ENCODE measurements at places on chromosomes 11 and 22.
A peak's percentile ranks its signal among the peaks of the same experiment; 100 is the strongest.

GRCh38 chr11:56917708-56918400 lies 70.9 kb upstream of the OR5AK2 start:
- H3K4me3 ChIP-seq: no peak overlapping the region
- peak overlapping the region; percentile 35 for H3K27ac ChIP-seq
- DNase-seq: no peak
- H3K36me3 ChIP-seq: no peaks in the 10 kb centered on the region

DNA sequence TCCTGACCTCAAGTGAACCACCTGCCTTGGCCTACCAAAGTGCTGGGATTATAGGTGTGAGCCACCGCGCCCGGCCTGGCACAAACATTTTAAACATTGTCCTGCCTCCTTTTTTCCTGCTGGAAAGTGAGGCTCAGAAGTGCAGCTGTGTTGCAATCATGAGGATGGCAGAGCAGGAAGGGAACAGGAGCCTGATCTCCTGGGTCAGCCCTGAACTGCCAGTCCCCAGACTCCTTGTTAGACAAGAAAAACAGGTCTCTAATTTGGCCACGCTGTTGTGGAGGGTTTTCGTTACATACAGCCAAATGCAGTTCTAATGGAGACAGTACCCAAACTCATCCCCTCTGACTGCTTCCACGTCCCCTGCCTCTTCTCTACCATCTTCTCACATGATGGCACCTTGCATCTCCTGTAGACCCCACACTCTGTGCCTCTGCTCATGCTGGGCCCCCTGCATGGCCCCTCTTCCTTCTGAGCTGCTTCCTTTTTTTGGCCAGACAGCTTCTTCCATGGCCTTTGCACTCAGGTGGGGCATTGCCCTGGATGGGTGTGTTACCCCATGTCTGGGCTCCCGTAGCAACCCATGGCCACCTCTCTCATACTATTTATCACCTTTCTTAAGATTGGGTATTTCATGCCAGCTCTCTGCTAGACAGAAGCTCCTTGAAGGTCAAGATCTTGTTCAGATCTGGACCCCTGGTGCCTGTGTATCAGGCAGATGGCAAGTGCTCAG lies 227.1 kb downstream of the CEP164 start:
- no peak for DNase-seq
- no peak overlapping the region for H3K27ac ChIP-seq
- no peaks in the 10 kb centered on the region for H3K36me3 ChIP-seq
- no peaks in the 10 kb centered on the region for H3K4me1 ChIP-seq

DNA sequence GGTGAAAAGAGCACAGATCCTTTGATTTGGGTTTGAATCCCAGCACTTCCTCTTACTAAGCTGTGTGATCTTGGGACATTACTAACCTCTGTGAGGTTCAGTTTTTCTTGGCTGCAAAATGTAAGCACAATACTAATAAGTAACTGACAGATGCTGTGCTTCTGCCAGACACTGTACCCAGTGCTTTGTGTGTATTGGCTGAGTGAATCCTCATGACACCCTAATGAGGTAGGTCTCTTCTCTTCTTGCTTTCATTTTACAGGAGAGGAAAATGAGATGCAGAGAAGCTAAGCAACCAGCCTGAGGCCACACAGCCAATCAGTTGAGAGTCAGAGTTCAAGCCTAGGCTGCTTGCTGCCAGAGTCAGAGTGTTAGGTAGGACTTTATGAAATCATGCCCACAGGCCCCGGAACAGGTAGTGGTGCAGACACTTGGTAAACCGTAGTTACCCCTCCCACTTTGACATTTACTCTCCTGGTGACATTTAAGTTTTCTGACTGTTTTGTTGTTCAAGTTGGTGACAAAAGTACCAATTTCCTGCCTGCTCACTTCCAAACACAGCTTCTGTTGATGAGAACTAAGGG lies 21.2 kb downstream of the PTPRJ start:
- H3K27ac ChIP-seq: peak overlapping the region; percentile 96
- peaks cover 24% of the 10 kb centered on the region for H3K36me3 ChIP-seq
- peak overlapping the region; percentile 74 for H3K4me3 ChIP-seq
- DNase-seq: peak; percentile 89

DNA sequence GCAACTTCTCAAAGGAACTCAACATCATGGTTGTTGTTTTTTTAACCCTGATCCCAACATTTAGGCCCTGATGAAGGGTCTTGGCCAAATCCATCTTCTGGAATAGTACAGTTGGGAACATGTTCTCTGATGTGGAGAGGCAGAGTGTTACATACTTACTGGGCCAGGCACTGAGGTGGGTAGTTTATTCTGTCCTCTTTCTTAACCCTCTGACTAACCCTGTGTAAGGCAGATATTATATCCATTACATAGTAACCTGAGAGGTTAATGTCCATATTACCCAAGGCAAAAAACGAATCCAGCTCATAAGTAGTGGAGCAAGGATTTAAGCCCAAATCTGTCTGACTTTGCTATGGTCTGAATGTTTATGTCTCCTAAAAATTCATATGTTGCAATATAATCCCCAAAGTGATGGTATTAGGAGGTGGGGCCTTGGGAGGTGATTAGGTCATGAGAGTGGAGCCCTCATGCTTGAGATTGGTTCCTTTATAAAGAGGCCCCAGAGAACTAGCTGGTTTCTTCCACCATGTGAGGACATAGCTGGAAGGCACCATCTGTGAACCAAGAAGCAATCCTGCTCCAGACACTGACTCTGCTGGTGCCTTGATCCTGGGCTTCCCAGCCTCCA lies 16.3 kb downstream of the PPFIBP2 start:
- H3K27ac ChIP-seq: no peak overlapping the region
- H3K36me3 ChIP-seq: no peaks in the 10 kb centered on the region
- H3K27me3 ChIP-seq: peaks cover 4% of the 10 kb centered on the region
- DNase-seq: no peak
- H3K4me1 ChIP-seq: peaks cover 31% of the 10 kb centered on the region
- no peak overlapping the region for H3K4me3 ChIP-seq

DNA sequence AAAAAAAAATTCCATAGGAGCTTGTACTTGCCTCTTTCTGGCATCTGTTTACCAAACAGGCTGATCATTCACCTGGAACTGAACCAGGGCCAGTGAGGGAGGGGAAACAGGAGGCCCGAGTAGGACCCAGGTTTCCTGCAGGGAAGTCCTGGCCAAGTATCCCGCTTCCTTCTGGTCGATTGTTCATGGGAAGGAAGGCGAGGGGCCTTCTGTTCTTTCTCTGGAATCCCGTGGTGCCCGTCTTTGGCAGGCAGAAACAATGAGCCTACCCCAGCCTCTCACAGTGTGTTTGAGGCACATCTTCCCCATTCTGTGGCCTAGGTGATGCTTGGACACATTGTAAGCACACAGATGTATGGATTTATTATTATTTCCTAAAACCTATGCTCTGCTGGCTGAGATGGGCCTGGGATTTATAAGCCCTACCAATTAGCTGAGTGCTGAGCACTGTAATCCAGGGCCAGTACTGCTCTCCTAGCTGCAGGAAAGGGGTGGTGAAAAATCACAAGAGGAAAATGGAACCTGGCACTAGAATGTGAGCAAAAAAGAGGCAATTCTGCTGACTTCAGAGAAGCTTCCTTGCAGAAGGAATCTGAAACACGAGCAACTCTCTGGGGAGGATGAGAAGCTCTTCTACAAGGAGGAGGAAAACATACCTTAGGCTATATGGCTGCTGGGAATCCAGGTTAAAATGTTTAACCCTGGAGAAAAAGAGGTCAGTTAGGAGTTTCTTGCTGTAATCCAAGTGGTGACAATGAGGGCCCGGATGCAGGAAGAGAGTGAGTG lies 53.5 kb downstream of the PRR5L start:
- peak overlapping the region; percentile 9 for H3K27ac ChIP-seq
- peaks cover 27% of the 10 kb centered on the region for H3K4me1 ChIP-seq
- no peaks in the 10 kb centered on the region for H3K36me3 ChIP-seq

DNA sequence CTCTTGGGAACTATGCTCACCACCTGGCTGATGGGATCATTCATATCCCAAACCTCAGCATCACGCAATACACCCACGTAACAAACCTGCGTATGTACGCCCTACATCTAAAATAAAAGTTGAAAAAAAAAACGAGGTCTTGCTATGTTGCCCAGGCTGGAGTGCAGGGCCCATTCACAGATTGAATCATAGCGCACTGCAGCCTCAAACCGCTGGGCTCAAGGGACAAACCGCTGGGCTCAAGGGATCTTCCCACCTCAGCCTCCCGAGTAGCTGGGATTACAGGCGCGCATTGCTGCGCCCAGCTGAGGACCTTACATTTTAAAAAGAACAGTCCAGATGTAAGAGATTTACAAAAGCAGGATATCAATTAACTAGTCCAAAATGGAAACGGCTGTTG lies 41.9 kb upstream of the EMID1 start:
- H3K27me3 ChIP-seq: peaks cover 19% of the 10 kb centered on the region
- H3K27ac ChIP-seq: no peak overlapping the region
- DNase-seq: no peak
- no peaks in the 10 kb centered on the region for H3K36me3 ChIP-seq
- H3K4me1 ChIP-seq: peaks cover 22% of the 10 kb centered on the region

DNA sequence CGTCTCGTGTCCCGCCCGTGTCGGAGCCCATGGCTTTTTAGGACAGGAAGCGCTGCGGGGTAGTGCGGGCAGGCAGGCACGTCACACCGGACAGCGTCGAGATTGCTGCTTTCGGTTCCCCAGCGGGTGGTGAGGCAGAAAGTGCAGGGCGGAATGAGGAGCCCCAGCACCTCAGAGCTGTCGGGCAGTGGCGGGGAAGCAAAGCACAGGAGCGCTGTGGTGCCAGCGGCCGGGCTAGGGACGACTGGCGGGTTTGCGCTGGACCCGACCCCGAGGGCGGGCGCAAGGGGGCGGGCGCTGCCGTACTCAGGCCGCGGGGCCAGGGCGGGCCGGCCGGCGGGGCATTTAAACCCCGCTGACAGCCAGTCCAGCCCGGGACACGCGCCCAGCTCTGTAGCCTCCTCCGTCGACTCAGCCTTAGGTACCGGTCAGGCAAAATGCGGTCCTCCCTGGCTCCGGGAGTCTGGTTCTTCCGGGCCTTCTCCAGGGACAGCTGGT lies at the start of gene SLC37A2:
Gene SLC37A2 (plus strand): TSS at position 375 of the 498 bp plus-strand sequence. CDS start 63 bp downstream, at position 438.
- no peaks in the 10 kb centered on the region for H3K4me1 ChIP-seq
- H3K4me3 ChIP-seq: peak within 1 kb of the TSS; percentile 81

DNA sequence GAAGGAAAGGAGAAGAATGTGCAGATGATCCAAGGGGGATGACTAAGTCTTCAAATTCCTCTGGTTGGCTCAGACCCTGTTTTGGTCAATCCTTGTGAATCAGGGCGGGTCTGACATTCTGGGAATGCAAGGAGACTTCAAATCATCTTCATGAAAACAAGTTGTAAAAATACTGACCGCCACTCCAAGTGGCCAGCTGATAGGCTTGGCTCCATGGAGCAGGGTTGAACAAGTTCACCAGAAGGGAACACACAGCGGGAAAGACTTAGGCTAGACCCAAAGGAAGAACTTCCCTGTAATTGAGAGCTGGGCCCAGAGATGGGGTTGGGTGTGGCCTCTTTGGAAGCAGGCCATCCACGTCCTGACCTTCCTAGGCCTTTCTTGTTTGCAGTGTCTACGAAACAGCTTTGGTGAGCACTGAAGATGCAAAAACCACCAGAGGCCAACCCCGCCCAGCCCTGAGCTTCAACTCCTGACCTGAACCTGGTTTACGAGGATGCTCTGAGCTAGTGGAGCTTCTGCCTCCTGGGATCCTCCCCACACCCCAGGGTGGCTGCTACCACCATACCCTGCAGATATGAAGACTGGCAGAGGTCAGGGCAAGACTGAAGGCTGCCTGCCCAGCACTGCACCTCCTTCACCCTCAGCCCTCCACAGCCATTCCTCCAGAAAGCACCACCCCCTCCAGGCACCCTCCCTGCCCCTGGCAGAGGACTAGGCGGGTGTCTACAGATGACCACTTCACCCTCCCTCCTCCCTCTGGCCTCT lies 26.1 kb downstream of the GDPD5 start:
- H3K27ac ChIP-seq: no peak overlapping the region
- H3K4me1 ChIP-seq: peaks cover 19% of the 10 kb centered on the region
- no peaks in the 10 kb centered on the region for H3K36me3 ChIP-seq
- DNase-seq: no peak
- H3K27me3 ChIP-seq: no peaks in the 10 kb centered on the region

DNA sequence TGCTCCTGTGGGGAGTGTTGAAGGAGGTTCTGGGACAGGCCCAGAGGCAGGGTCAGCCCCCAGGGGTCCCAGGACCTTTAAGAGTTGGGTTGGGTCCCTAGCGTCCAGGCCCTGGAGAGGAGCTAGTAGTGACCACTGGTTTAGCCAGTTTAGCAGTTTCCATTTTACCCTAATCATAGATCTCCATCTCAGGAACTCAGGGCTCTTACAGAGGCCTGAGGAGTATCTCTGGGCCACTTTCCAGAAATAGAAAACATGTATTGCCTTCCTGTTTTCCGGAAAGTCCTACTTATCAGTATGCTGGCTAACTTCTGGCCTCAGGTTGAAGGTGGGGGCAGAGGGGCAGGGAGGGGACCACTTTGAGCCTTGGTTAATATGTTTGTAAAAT lies 13.5 kb downstream of the NCF4 start:
- DNase-seq: no peak
- H3K4me3 ChIP-seq: peak overlapping the region; percentile 8
- peaks cover 18% of the 10 kb centered on the region for H3K4me1 ChIP-seq
- peak overlapping the region; percentile 90 for H3K27ac ChIP-seq
- peaks cover 72% of the 10 kb centered on the region for H3K36me3 ChIP-seq

DNA sequence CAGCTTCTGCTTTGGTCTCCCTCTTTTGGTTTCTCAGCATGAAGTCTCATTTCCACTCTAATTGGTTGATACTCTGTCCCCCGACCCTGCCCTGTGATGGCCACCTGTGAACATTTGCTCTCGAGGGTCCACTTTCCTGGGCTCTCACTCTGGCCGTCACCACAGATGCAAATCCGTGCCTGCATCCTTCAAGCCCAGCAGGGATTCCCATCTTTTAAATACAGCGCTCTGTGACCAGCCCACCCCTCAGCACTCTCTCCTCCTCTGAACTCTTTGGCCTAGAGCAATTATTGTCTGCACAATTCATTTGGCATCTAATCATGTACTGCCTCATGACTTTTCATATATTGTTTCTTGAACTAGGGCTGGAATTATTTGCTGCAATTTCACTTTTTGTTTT lies 26.0 kb downstream of the PKNOX2 start:
- H3K4me1 ChIP-seq: no peaks in the 10 kb centered on the region
- H3K27me3 ChIP-seq: peaks cover 36% of the 10 kb centered on the region
- no peaks in the 10 kb centered on the region for H3K36me3 ChIP-seq
- no peak overlapping the region for H3K27ac ChIP-seq

- peak overlapping the region; percentile 98 for H3K4me3 ChIP-seq
- H3K27me3 ChIP-seq: no peaks in the 10 kb centered on the region
- no peak for DNase-seq
- H3K4me1 ChIP-seq: peaks cover 39% of the 10 kb centered on the region
These were observed 2.1 kb downstream of the WEE1 start for GRCh38 chr11:9575260-9576240.

- no peaks in the 10 kb centered on the region for H3K36me3 ChIP-seq
- H3K27ac ChIP-seq: no peak overlapping the region
- peak overlapping the region; percentile 26 for H3K4me3 ChIP-seq
- peaks cover 65% of the 10 kb centered on the region for H3K27me3 ChIP-seq
These were observed 1.4 kb downstream of the BDNF start for GRCh38 chr11:27698872-27699241.

GRCh38 chr11:128937480-128937879 lies 5.2 kb downstream of the TP53AIP1 start:
- no peaks in the 10 kb centered on the region for H3K4me1 ChIP-seq
- no peak for DNase-seq
- H3K27me3 ChIP-seq: no peaks in the 10 kb centered on the region
- no peak overlapping the region for H3K27ac ChIP-seq
- H3K4me3 ChIP-seq: no peak overlapping the region

- no peaks in the 10 kb centered on the region for H3K27me3 ChIP-seq
- peak; percentile 50 for DNase-seq
- H3K27ac ChIP-seq: peak overlapping the region; percentile 26
- peaks cover 24% of the 10 kb centered on the region for H3K4me1 ChIP-seq
- H3K4me3 ChIP-seq: no peak overlapping the region
These were observed 10.2 kb upstream of the PDE2A start for GRCh38 chr11:72684236-72684912.
